ENCODE measurements at places on chromosomes 3 and 15.
A peak's percentile ranks its signal among the peaks of the same experiment; 100 is the strongest.

- peak; percentile 79 for DNase-seq
Observed at GRCh38 chr15:47586653-47587224, 130.6 kb upstream of the SEMA6D start.

GRCh38 chr15:90071220-90071807 lies 31.0 kb downstream of the IDH2 start:
- peak; percentile 65 for DNase-seq

DNA sequence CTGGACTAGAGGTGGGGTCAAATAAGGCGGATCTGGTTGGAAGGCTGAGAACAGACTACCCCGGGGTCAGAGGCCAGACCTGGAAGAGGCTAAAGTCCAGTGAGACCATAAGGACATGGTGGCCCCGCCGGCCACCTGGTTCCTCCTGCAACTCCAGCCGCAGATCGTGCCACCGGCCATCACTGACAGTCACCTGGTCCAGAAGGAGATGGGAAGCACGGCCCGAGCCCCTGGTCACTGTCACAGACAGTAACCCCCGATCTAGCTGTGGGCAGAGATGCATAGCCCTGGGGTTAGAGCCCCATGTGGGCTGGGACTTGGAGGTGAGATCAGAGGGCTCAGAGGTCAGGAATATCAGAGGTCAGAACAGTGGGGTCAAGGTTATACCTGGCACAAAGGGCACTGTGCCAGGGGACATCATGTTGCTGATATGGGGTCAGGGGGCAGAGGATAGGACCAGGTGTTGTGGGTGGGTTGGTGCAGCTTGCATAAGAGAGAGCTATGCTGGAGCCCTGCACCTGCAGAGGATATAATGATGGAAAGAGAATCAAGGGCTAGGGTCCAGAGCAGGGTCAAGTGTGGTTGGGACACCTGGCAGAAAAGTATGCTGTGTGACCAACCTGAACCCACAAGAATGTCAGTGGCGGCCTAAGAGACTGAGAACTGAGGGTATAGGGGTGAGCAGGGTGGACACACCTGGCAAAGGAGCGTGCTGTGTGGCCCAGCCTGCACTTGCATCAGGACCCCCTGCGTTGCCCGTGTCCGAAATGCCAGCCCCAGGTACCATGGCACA lies 9.6 kb downstream of the CELSR3 start:
- DNase-seq, result no peak

DNA sequence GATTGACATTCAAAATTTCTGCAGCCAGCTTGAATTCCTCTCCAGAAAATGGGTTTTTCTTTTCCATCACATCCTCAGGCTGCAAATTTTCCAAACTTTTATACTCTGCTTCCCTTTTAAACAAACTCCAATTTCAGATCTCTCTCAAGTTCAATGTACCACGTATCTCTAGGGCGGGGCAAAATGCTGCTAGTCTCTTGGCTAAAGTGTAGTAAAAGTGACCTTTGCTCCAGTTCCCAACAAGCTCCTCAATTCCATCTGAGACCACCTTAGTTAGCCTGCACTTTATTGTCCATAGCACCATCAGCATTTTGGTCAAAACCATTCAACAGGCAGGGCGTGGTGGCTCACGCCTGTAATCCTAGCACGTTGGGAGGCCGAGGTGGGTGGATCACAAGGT lies 46.7 kb downstream of the NIPA2 start:
- no peak for DNase-seq

GRCh38 chr15:76150513-76150912 lies 90.7 kb downstream of the TMEM266 start:
- DNase-seq, result no peak

GRCh38 chr3:55164191-55164590 lies 236.3 kb upstream of the LRTM1 start:
- DNase-seq, result no peak
